Gastroesophageal sphincter (tissue), 4 donors: ENCODE measurements at places on chromosomes 7 and 10.

- ATAC-seq: peak; percentile 34
Measured at GRCh38 chr7:4102231-4102841, 579.8 kb upstream of the FOXK1 start.

DNA sequence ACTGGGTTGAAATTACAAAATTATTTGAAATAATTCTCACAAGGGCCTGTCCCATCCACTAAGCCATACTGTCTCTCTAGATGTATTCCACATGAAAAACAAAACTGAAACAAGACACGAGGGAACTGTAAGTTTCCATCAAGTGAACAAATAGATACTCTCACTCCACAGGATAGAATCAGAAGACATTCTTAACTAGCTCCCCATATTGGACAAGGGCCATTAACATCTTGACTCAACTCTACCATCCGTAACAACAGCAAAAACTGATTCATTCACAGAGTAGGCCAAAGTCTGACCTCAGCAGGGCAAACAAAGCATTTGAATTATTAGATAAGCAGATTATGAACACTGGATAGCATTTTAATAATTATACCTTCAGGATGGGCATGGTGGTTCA is 29.1 kb downstream of the UBE2H start:
- peak; percentile 43 for ATAC-seq

GRCh38 chr7:16345979-16346958 is 75.1 kb downstream of the CRPPA start:
- no peak for ATAC-seq

GRCh38 chr7:100163006-100163531 is 4.5 kb upstream of the TRAPPC14 start:
- ATAC-seq: no peak

DNA sequence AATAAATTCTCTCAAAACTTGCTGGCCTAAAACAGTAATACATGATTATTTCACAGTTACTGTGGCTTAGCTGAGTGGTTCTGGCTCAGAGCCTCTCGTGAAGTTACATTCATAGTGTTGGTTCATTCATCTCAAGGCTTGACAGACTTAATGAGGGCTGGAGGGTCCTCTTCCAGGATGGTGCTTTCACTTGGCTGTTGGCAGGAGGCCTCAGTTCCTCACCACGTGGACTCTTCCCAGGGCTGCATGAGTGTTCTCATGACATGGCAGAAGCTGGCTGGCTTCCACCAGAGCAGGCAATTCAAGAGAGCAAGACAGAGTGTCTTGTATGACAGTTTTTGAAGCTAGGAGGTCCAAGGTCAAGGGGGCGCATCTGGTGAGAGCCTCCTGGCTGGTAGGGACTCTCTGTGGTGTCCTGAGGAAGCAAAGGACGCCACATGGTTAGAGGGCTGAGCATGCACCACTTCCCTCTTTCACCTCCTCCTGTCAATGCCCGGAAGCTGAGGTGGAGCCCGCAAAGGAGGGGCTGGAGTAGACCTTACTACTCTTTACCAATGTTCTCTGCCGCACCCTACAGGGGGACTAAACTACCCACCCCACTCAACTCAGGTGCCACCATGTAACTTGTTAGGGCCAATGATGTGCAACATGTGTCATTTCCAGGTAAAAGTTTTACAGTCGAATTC is 58.2 kb upstream of the YAE1 start:
- no peak for ATAC-seq

DNA sequence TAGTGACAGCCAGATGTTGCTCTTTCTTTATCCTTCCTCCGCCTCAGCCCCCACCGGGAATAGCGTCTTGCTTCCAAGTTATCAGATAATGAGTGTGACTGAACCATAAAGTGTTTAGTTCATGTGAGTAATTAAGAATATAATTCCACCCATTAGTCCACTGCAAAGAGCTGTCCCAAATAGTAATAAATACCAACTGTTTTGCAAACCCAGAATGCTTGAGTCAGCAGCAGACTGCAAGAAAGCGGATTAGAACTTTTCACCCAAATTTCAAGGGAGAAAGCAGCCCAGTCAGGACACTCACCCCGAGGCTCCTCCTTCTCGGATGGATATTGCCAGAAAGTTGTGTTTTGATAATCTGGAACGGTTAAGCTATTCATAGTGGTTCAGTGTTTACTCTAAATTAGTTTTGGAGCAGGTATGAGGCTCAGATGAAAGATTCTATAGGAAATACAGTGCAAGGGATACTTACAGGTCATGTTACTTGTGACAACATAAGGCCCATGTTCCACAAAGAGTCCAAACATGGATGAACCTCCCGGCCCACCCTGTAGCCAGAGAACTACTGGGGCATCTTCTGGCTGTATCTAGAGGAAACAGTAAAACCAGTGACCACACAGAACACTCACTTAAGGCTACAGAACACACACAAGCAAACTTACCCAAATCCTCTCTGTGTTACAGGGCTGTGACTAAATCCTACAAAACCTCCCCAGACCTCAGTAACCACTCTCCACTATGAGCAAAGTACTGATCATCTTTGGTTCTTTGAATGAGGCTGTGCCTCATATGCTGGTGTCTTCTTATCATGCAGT is 50.5 kb downstream of the CPVL start:
- ATAC-seq: peak; percentile 4

GRCh38 chr7:70376561-70377031 is 755.3 kb upstream of the GALNT17 start:
- ATAC-seq: no peak

DNA sequence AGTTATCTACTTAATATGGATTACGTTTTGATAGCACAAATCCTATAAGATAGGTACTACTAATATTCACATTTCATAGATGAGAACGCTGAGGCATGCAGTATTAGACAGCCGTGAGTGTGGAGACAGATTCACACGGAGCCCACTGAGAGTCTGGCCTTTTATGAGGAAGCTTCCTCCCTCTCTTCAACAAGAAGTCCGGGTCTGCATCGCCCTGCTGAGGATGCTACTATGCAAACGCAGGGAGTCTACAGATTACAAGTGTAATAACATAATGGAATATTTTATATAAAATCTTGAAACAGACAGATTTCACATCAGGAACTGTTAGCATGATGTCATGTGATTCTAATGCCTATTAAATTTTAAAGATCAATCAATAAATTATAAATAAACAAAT is 255.9 kb upstream of the GLI3 start:
- ATAC-seq: no peak
